AG04450 (cell line): ENCODE measurements at places on chromosomes 2 and 18.

DNA sequence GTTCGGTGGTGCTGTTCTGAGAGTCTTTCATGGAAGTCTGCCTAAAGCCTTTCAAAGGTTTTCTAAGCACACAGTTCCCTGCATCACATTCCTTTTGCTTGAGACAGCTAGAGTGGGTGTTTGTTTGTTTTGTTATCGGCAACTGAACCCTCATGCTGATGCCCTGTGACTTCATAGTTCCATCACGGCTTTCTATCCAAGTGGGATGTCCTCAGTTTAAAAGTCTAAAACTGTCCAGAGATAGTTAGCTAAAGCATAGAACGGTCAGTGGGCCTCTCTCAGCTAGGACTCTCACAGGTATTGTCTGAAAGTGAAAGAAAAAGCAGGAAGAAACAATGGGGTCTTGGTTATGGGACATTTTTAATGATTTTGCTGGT is 337.3 kb downstream of the OSR1 start:
- peak; percentile 85 for DNase-seq

GRCh38 chr2:70009762-70010575 is 48.5 kb upstream of the ASPRV1 start:
- no peak for DNase-seq

GRCh38 chr2:22842205-22842869 is 542.6 kb upstream of the KLHL29 start:
- no peak for DNase-seq

- no peak for DNase-seq
These were observed 94.3 kb upstream of the FOSL2 start for GRCh38 chr2:28298406-28298805.

DNA sequence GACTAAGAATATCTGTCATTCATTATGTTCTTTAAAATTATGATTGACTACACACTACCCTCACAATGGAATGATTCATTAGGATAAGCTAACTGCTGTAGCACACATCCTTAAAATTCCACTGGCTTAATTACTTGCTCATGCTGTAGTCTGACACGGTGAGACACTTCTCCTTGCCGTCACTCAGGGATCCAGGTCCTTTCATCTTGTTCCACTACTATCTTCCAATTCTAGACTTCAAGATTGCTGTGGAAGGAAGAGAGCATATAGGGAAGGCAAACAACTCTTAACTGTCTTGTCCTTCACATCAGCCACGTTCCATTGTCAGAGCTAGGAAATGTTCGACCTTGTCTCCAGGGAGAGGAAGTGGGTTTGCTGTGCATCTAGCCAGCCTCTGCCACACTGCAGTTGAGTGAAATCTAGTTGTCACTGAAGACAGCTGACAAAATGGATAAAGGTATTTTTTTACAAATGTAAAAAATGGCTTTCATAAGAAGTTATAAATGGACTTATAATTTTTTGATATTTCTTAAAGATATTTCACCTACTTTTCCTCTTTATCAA is 30.1 kb downstream of the GREB1L start:
- DNase-seq: no peak

GRCh38 chr2:26018184-26019055 is 15.5 kb upstream of the RAB10 start:
- peak; percentile 59 for DNase-seq

DNA sequence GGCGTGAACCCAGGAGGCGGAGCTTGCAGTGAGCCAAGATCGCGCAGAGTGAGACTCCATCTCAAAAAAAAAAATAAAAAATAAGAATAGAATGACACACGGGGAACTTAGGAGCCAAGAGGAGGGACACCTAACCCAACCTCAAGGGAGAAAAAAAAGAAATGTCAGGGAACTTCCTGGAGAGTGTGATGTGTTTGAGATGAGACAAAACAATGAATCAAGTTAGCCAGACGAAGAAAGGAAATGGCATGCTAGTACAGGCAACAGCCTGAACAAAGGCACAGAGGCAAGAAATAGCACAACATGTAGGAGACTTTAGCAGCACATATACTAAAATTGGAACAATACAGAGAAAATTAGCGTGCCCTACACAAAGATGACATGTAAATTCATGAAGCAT is 36.7 kb upstream of the PAPOLG start:
- DNase-seq: no peak

DNA sequence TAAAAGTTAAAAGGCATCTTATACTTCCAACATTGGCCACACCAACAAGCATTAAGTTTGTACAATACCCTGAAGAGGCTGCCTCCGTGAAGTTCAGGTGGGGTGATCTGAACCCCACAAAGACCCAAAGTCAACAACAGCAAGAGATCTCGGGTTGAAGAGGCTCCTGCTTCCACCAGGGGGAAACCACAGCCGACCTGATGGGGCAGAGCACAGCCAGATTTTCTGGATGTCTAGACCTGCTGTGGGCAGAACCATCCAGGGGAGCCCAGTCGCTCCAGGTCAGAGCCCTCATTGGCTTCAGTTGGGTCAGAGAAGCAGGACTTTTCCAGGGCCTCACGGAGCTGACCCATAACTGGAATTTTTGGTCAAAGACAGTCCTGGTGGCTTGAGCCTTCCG is 66.5 kb upstream of the ACKR3 start:
- DNase-seq: no peak
